ENCODE measurements at places on chromosomes 7 and 10. TPM values are rescaled to one million over a fixed set of nuclear protein-coding genes. Genes with fewer than 3 reads are reported as not detected.

Gene MSMB
- total RNA-seq: not detected

Gene CDNF
- 3.7 TPM for total RNA-seq

- DNase-seq: peak; percentile 80
Observed at GRCh38 chr7:50142425-50143017, 49.5 kb upstream of the ZPBP start.

DNA sequence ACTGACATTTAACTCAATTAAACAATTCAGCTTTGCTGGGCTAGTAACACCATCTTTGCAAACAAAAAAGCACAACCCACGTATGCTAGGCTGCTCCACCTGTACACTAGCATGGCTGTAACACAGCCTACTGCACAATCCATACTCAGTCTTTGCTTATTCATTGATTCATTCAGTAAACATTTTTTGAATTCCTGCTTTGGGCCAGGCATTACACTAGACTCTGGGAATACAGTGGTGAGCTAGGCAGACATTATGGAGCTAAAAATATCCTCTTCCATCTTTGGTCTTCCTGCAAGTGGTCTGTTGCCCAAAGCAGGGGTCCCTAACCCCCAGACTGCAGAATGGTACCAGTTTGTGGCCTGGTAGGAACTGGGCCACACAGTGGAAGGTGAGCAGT is 9.9 kb downstream of the CNNM1 start:
- no peak for DNase-seq

Gene AKR1C4
- not detected for total RNA-seq

DNA sequence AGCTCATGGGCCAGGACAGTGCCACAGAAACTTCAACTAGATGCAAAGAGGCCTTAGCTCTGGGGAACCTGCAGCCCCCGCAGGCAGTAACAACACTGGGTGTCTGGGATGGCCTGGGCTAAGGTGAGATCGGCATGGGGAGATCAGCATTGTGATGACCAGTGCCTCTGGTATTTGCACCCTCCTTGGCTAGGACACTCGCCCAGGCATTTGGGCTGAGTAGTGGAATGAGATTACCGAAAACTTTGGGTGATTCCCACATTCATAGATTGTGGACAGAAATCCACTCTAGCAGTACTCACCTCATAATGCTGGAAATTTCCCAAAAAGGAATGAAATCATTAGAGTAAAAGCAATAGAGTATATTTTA is 70.6 kb upstream of the ZMIZ2 start:
- no peak for DNase-seq

DNA sequence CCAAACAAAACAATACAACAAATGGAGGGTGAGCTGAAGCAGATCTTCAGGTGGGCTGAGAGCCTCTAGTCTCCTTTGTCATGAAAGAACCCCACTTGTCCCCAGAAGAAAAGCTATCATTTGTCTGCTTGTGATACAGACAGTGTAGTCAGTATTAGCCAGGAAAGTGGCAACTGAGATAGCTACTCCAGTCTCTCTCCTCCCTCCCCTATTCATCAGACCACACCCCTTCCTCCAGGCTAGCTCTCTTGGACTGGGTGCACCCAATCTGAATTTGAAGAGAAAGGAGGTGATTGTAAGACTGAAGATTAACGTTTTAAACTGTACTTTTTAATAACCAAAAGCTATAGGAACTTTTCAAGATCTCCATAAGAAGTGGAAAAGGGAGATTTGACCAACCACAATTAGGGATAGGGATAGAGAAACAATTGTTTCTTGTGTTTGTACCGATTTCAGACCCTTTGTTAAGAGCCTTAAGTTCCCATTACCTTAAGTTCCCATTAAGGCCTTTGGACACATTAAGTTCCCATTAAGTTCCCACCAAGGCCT is 14.1 kb downstream of the BMPR1A start:
- no peak for DNase-seq

DNA sequence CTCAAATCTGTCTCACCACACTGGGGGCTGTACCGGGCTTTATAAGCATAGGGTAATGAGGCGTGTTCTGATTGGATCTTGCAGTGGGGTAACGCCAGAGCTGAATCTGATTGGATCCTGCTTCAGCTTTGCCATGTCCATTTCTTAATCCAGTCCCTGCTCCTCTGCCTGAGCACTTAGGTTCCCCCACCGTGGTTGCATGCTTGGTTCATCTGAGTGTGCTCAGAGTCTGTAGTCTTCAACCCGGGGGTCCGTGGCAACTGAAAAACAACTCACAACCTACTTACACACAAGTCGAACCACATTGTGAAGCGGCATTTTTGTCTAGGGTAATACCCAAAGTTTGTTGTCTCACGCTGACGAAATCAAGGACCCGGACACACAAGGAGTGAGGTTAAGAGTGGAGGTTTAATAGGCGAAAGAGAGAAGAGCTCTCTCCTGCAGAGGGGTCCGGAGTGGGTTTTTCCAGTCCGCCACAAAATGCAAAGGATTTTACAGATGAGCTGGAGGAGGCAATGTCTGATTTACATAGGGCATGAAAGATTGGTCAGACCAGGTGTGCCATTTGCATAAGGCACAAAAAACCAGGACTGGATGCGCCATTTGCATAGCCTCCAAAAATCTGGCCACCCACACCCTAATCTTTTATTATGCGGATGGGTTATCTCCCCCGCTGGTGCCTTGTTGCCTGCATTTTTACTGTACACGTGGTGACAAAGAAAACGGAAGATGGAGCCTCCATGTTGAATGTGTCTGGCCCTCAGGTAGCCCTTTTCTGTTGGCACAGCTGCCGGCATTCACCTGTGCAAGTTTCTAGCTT is 641.8 kb upstream of the FOXK1 start:
- DNase-seq: no peak

GRCh38 chr7:90461219-90461618 is 8.2 kb upstream of the PTTG1IP2 start:
- DNase-seq: no peak

DNA sequence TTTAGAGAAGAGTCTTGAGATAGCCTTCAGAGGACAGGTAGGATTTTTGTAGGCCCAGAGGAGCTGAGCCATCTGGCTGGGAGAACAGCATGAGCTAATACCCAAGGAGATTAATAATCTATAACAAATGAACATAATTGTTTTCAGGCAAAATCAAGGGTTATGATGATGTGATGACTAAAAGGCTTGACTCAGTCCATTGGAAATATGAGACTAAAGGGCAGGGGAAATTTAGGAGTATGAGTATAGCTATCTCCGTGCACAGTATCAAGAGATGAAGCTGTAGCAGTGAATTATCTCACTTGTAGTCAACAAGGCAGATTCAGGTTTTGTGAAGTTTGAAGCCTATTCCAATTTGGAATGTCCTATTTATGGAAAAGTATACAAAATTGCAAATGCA is 40.1 kb downstream of the CSTF2T start:
- DNase-seq: no peak
